ENCODE measurements at places on chromosomes 2 and 18. TPM values are rescaled to one million over a fixed set of nuclear protein-coding genes. Genes with fewer than 3 reads are reported as not detected.

- no peak for DNase-seq
Measured at GRCh38 chr2:30786923-30787685, 20.1 kb downstream of the CAPN13 start.

DNA sequence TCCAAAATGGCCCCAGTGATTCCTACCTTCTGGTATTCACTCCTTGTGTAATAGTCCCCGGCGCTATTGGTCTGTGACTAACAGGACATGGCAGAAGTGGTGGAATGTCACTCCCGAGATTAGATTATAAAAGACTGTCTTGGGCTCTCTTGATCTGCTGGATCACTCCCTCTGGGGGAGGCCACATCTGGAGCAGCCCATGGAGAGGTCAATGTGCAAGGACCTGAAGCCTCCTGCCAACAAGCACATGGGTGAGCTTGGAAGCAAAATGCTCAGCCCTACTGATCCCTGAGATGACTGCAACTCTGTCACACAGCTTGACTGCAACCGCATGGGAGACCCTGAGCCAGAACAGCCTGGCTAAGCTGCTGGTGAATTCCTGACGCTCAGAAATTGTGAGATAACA is 94.3 kb upstream of the GLI2 start:
- no peak for DNase-seq

DNA sequence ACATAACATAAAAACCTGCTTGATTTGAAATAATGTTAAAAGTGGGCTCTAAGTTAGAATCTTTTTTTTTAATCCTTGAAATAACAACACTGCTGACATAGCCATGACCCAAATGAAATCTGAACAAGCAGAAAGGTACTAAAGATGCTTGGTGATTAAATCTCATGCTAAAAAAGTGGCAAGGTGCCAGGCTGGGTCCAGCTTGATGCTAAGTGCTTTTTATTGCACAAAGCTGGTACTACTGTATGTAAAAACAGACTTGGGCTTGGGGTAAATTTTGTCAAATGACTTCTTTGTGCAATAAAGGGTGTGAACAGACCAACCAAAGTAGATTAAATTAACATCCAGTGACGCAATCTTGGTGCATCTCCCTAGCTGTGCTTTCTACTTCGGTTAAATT is 13.4 kb downstream of the BCL11A start:
- DNase-seq: no peak

DNA sequence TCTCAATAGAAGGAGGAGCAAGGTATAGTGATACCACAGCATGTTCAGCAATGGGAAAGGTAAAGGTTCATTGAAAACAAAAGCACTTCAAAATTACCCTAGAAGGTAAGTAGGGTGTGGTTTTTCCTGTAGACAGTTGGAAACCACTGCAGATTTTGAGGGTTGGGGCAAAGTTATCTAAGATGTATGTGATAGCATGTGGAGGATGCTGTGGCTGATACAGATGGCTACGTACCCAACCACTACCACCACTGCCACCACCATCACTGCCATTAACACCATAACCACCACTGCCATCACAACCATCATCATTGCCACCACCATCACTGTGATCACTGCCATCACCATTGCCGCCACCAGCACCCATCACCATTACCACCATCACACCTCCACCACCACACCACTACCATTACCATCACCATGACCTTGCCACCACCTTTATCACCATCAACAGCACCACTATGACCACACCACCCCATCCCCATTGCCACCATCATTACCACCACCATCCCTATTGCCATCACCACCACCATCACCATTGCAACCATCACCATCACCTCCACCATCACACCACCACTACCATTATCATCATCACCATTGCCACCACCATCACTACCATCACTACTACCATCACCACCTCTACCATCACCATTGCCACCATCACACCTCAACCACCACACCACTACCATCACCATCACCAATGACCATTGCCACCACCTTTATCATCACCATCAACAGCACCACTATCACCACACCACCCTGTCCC is 3.7 kb downstream of the TMSB10 start:
- DNase-seq: no peak

- no peak for DNase-seq
Measured at GRCh38 chr2:162106146-162106551, 32.1 kb upstream of the DPP4 start.

- DNase-seq: peak; percentile 63
Measured at GRCh38 chr2:44291281-44292248, 16.3 kb downstream of the SLC3A1 start.

DNA sequence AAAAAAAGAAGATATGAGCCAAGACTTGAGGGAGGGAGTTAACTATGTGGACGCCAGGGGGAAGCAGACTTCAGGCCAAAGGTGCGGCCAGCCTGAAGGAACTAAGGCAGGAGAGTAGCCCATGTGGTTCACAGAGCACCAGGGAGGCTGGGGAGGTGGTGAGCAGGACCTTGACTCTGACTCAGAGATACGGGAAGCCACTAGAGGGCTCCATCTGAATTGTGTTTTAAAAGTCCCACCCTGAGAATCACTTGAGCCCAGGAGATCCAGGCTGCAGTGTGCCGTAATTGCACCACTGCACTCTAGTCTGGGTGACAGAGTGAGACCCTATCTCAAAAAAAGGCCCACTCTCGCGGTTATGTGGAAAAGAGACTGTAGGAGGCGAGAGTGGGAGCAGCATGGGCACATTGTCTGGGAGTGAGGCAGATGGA is 12.3 kb downstream of the CEP192 start:
- DNase-seq: peak; percentile 88

- peak; percentile 67 for DNase-seq
Measured at GRCh38 chr2:119699016-119699606, 20.1 kb downstream of the TMEM177 start.

GRCh38 chr18:36058674-36059073 is 8.7 kb downstream of the RPRD1A start:
- DNase-seq: no peak

DNA sequence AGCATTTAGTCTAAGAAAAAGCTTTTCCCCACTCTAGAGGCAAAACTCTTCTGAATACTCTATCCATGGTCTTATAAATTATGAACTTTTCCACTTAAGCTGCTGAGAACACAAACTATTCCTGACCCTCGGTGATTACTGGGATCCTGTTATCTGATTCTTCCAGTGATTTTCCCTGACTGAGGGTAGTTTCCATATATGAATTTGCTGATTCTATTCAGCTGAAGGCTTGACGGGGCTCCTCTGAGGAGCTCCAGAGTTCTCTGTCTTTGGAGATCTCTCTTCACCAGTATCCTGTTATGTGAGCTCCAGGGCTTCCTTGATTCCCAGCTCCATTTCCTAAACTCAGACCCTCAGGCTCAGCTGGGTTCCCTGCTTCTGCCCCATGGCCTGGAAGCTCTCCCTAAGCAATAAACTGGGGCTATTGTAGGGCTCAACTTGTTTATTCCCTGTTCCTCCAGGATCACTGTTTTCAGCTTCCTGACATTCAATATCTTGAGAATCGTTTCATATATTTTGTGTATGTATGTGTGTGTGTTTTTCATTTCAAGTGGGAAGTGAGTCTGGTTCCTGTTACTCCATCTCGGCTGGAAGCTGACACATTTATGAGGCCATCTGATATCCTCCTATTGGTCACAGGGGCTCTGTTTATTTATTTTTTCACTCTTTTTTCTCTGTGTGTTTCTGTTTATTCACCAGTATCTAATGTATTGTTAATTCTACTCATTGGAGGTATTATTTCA is 78.2 kb downstream of the ARHGAP28 start:
- DNase-seq: peak; percentile 82

GRCh38 chr2:29449499-29449898 is 334.3 kb downstream of the CLIP4 start:
- no peak for DNase-seq

DNA sequence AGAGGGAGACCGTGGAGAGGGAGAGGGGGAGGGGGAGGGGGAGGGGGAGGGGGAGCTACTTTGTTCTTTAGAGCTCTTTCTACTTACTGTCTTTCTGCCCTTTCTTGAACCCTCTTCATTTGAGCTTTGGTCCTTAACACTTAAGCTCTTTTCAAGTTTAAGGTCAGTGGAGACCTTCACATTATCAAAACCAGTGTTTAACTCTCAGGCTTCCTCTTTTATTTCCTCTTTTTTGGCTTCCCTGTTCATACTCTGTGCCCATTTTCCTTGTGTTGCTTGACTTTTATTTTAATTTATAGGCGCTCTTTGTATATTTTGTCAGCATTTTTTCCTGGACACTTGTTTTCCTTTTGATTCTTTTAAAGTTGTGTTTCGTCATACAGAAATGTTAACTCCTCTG is 37.1 kb downstream of the ACSL3 start:
- DNase-seq: no peak

GRCh38 chr2:88187038-88187676 is 17.0 kb downstream of the THNSL2 start:
- peak; percentile 70 for DNase-seq

GRCh38 chr18:4203568-4204437 is 251.3 kb downstream of the DLGAP1 start:
- peak; percentile 25 for DNase-seq

GRCh38 chr2:222289278-222290160 is 9.3 kb downstream of the PAX3 start:
- DNase-seq: no peak

- DNase-seq: no peak
Measured at GRCh38 chr18:50272568-50272967, 6.3 kb upstream of the CFAP53 start.

GRCh38 chr2:49577041-49577440 is 422.7 kb upstream of the FSHR start:
- DNase-seq: no peak

GRCh38 chr18:41761333-41762018 is 193.6 kb upstream of the PIK3C3 start:
- no peak for DNase-seq

DNA sequence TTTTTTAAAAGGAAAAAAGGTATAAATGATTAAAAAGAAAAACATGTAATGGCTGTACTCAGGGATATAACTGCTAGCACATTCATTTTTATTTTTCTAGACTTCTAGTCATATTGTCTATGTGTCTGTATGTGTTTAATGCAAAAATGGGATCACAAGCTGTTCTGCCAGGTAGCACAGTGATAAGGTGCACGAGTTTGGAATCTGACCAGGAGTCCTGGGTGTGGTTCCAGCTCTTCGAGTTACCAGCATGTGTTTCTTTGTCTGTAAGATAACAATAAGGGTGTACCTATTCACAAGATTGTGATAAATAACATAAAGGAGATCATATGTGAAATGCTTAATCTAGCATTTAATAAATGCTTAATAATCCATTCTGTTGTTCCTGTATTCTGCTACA is 145.3 kb downstream of the PKP4 start:
- no peak for DNase-seq

GRCh38 chr2:44498551-44498950 is 136.8 kb downstream of the CAMKMT start:
- no peak for DNase-seq

DNA sequence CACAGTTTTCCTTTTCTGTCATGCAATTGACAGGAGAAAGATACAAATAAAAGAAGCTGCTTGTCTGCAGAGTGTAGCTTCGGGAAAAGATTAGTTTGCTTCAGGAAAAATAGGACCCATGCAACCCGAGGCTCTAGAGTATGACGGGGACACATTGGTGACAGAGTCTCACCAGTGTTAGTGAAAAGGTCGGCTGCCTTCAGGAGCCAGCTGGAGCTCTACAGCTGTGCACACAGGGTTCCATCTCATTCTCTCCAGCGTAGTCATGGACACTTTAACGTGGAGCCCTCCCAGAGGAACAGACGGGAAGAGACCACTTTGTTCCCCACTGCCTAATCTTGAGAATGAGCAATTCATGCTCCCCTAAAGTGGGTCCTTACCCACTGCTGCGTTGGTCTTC is 42.9 kb downstream of the FECH start:
- DNase-seq: no peak

DNA sequence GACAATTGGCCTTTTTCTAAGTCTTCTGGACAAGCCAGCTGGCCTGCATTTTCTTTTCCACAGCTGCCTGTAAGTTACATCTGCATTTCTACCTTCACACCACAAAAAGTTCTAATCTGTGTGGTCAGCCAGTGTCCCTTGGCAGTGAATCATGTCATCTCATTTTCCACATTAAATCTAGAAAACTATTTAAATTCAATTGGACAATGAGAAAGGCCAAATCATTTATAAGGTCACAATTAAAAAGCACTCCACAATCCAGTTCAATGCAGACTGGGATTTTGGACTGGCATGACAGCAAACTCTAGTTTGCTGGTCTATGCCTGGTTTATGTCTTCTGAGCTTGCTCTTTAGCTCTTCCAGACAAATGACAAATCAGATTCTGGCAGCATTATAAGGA is 494.2 kb upstream of the SPHKAP start:
- no peak for DNase-seq

DNA sequence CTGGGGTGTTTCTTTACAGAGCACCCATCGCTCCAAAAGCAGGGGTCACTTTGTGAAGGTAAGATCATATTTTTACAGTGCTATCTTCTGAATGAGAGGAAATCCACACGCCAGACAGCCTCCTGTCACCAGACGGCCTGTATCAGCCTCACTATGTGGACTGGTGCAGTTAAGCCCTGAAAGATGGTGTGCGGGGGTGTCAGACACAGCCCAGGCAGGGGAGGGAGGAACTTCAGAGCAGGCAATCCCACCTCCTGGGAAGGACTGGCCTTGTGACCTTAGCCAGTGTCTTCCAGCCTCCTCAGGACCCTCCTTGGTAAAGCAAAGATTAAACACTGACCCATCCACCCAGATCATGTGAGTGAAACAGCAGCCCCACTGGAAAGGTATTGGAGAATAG is 249.4 kb upstream of the CTAGE1 start:
- no peak for DNase-seq

DNA sequence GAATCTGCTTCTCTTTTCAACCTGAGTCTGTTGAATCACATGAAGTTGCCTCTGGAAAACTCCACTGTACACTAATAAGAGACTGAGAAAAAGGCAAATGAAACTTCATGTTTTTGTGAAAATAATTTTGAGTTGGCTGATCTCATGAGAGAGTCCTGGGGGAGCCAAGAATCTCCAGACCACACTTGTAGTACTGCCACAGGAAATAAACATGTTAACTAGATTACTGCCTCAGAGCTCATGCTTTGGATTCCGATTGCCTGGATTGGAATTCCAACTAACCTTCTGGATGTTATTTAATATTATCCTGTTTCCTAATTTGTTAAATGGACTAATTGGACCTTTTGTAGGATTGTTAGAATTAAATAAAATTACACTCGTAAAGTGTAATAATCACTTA is 25.2 kb downstream of the NUP35 start:
- DNase-seq: peak; percentile 1

GRCh38 chr2:46066116-46066515 is 231.1 kb upstream of the EPAS1 start:
- DNase-seq: no peak

HOXD10 gene
- 15.2 TPM for total RNA-seq

LHCGR gene
- not detected for total RNA-seq

PPP1R7 gene
- 47.6 TPM for total RNA-seq

EGR4 gene
- not detected for total RNA-seq

GCKR gene
- 0.85 TPM for total RNA-seq

PMAIP1 gene
- 14.3 TPM for total RNA-seq

FAM161A gene
- 2.0 TPM for total RNA-seq

ZNG1B gene
- 28.6 TPM for total RNA-seq

SPIRE1 gene
- total RNA-seq: 22.5 TPM

NT5C1B gene
- not detected for total RNA-seq

All from dermis blood vessel endothelial cell (primary cell).